ENCODE measurements at places on chromosomes 3 and 15.

GRCh38 chr3:13881536-13882410 is 1.9 kb upstream of the WNT7A start:
- DNase-seq: no peak

- peak; percentile 17 for DNase-seq
These were observed 104.7 kb downstream of the OSBPL10 start for GRCh38 chr3:31876331-31876730.

- DNase-seq: peak; percentile 75
These were observed 76.0 kb downstream of the WWTR1 start for GRCh38 chr3:149581681-149582370.

DNA sequence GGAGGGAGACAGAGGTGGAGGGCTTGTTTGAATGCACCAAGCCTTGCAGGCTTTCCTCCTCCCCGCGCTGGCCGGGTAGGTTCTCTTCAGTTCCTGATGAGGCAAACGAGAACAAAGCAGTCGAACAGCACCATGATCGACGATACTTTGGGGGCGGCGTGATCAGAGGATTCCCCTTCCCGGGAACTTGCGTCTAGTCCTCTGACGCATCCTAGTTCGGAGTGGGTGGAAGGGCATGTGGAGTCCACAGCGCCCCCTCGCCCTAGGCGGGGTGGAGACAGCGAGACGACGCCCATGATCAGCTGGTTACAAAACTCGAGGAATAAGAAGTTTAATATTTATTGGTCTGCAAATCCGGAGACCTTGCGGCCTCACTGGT is 452 bp upstream of the SV2B start:
- no peak for DNase-seq

DNA sequence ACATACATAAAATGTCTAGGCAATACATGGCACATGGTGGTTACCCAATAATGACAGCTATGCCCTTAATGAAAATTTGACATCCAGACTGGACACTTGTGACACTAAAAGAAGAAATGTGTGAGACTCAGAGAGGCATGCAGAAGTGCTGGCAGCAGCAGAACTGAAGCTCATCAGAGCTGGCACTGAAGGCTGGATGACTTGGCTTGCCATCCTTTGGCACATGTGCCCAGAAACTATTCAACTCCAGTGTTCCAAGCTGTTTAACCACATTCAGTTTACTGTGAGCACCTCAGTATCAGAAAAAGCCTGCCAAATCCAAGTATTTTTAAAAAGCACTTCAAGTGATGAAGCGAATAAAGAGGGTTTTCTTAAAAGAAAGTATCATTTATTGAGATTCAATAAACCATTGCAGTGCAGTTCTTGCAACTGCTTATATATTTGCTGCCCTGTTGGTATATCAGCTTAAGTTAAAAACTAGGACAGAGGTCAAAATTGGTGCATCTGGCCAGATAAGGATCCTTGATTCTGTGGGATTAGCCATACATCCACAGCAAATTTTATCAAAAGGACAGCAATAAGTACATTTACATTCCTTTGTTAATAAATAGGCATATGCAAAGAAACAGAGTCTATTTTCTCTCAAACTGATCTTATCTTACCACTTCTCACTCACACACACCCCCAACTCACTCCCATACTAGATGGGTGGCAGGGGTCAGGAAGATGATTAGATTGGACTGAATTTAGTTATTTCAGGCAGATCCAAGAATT is 15.8 kb downstream of the IGSF11 start:
- DNase-seq: no peak

- DNase-seq: no peak
These were observed 179.4 kb upstream of the CGNL1 start for GRCh38 chr15:57196865-57197264.
